ENCODE measurements at places on chromosomes 3 and 15.

DNA sequence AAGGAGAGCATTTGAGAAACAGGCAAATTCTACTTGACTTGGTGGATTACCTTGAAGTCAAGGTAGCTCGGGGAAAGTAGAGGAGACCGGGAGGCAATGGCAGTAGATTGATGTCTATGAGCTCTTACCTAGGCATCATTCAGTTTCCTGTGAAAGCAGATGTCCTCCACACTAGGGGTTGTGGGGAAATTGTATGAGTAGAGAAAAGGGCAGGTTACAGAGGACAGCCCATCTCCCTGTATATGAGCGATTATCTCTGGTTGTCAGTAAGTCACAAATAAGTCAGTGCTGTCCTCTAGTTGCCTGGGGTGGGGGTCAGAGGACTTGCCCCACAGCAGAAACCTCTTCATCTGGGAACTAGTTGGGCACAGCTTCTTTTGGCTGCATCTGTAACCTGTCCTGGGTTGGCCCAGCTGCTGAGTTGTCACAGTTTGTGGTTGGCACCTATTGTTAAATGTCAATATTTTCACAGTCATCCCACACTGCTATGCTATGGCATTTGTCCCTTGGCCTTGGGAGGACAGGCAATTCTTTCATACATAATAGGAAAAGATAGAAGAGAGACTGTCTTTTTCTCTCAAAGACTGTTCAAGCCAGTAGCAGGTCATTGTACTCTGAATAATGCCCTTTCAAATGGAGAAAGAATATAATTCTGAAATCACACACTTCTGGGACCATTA, 53.6 kb upstream of the LRRFIP2 start:
- no peak for DNase-seq

GRCh38 chr15:60918234-60918959, 310.7 kb downstream of the RORA start:
- DNase-seq: no peak

GRCh38 chr3:172673210-172673679, 37.6 kb downstream of the NCEH1 start:
- no peak for DNase-seq

DNA sequence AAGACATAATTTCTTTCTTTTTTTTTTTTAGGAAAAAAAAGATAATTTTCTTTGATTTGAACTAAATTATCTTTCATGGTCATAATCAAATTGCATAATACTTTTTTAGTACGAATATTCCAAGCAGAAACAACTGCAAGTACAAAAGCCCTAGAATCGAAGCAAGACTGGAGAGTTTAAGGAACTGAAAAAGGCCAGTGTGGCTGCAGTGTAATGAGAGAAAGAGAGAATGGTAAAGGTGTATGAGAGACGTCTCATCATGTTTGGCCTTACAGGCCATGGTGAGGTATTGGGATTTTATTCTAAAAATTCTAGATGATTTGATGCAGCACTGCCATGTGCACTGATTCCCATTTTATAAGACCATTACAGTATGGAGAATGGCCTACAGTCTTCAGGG, 180.9 kb downstream of the SUCNR1 start:
- no peak for DNase-seq

DNA sequence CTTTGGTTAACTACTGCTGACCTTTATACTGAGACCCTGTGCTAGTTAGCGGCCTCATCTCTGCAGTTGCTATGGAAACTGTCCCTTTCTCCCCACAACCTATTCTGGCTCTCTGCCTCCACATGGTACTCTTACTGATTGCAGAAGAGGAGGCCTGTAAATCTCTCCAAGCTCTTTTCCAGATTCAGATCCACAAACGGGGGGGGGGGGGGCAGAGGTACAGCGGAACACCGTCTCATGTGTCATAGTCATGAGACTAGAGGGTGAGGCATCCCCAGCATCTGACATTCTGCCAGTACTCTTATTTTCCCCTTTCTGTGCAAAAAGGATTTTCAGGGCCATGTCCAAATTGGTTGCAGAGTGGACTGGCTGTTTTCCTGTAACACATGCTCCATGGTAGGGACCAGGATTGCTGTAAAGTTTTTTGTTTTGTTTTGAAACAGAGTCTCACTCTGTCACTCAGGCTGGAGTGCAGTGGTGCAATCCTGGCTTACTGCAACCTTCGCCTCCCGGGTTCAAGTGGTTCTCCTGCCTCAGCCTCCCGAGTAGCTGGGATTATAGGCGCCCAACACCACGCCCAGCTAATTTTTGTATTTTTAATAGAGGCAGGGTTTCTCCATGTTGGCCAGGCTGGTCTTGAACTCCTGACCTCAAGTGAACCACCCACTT, 8.3 kb upstream of the MAP1A start:
- DNase-seq: no peak

GRCh38 chr3:13414040-13414729, 5.9 kb downstream of the NUP210 start:
- DNase-seq: peak; percentile 56

- no peak for DNase-seq
Measured at GRCh38 chr15:31461375-31461774, 134.7 kb downstream of the KLF13 start.

- DNase-seq: no peak
Measured at GRCh38 chr15:79004336-79004735, 59.5 kb upstream of the CTSH start.

GRCh38 chr3:33786565-33787327, 11.7 kb upstream of the PDCD6IP start:
- no peak for DNase-seq

GRCh38 chr3:10762611-10763247, 53.3 kb upstream of the SLC6A11 start:
- no peak for DNase-seq

- DNase-seq: no peak
Measured at GRCh38 chr3:189406148-189406547, 225.0 kb upstream of the TP63 start.

DNA sequence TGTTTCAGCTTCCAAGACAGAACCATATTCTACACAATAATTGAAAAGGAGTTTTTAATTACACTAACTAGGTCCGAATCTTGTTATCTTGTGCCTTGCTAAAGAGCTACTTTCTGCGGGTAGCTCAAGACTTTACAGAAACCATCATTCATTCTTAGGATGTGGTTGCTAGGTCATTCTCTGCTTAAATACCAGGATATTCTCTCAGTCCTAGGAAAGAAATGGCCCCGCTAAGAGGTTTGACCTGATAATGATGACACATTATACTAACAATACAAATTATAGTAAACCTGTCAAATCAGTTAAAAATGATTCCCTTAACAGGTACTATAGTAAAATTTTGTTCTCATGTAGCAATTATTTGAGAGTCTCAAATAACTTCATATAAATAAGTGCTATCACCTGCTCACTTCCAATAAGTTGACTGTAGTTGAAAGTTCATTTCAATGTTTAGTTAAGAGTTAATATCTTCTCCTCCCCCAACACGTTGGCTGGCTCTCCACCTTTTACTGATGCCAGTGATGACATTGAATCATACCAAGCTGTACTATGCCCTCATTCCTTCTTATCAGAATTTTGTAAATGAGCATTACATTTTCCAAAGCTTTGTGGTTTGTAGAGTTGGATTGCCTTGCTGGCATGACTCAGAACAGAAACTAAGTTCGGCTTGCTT, 3.6 kb upstream of the C3orf85 start:
- DNase-seq: no peak

DNA sequence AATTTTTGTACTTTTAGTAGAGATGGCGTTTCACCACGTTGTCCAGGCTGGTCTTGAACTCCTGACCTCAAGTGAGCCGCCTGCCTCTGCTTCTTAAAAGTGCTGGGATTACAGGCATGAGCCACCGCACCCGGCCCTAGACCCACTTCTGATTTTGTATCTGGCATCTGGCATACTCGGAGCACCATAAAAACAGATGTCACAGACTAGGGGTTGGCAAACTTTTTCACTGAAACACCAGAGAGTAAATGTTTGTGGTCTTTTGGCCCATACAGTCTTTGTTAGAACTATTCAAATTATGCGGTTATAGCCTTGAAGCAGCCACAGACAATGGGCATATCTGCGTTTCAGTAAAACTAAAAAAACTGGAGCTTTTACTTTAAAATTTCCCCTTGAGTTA, 110.7 kb downstream of the TJP1 start:
- no peak for DNase-seq

DNA sequence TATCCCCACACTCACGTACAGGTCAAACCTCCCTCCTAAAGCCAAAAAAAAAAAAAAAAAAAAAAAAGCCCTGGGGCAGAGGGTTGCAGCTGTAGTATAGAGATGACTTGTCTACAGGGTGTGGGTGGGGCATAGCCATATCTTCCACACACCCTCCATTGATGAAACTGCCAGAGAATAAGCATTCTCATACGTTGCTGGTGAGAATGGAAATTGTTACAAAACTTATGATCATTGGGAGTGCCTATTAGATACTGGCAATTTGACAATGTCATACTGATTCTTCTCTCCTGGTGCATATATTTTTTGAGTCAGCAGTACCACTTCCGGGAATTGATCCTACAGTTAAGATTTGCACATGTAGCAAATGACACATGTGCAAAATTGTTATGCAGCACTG, 11.0 kb upstream of the CTNNB1 start:
- DNase-seq: no peak

DNA sequence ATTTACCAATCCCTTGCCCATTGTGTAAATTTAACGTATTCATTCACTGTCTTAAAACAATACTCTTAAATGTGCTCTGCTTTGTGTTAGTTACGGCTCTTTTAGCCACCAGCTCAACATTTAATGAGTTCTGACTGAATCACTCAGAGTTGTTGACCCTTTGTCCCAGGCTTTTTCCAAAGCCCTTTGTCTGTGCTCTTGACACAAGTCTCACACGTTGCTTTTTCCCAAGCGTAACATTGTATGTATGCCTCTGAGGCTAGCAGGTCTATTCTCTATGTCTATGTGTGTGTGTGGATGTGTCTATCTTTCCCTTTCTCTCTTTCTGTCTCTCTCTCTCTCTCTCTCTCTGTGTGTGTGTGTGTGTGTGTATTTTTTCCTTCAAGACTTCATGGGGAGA, 435.4 kb upstream of the GOLIM4 start:
- no peak for DNase-seq

- no peak for DNase-seq
Measured at GRCh38 chr3:101414121-101414520, 93.7 kb upstream of the IMPG2 start.

DNA sequence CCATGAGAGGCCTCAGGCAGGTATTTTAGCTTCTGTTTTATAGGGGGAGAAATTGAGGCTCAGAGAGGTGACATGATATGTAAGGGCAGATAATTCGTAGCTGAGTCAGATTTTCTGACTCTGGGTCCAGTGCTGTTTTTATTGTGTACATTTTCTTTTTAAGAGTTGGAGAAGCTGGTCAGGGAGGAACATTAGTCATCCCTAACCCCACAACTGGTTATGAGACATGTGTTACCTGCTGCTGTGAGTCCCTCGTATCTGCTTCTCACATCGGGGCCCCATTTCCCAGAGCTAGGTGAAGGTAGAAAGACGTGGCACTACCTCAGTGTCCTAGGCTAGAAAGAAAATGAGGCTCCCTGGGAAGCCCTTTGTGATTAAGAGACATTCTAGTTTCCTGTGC, 28.6 kb downstream of the GALNT15 start:
- DNase-seq: no peak

- no peak for DNase-seq
Measured at GRCh38 chr3:154729741-154730140, 299.8 kb upstream of the GPR149 start.

DNA sequence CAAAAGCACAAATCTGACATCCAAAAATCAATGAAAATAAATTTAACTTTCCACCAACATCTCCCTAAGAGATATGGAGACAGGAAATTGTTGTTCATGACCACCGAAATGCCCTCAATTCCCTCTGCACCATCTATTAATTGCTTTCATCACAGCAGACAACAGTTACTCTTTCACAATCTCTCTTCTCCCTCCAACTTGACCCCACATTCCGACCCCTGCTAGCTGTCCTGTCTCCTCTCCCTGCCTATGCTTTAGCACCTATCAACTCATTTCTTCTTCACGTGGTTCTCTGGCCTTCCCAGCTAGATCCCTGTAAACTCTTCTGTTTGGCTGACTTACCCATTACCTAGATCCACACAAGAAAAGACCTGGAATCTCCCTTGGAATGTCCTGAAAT, 173.9 kb upstream of the ADAMTS9 start:
- no peak for DNase-seq

DNA sequence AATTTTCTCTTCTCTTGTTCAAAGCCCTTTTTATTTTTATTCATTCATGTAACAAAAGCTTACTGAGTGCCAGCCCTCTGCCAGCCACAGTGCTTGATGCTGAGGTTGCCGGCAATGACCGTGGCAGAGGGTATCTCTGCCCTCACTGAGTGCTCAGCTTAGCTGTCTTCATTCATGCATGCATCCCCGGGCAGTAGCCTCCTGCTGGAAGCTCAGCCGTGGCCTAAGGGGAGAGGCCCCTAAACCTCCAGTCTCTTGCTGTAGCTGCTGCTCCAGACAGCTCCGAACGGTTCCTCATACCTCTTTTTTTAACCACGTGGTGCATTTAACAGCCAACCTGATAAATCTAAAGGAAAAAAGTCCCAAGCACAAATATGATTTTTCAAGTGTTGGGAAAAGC, 34.6 kb upstream of the CCDC66 start:
- no peak for DNase-seq

- DNase-seq: no peak
Measured at GRCh38 chr3:171274222-171274621, 186.0 kb downstream of the TNIK start.

DNA sequence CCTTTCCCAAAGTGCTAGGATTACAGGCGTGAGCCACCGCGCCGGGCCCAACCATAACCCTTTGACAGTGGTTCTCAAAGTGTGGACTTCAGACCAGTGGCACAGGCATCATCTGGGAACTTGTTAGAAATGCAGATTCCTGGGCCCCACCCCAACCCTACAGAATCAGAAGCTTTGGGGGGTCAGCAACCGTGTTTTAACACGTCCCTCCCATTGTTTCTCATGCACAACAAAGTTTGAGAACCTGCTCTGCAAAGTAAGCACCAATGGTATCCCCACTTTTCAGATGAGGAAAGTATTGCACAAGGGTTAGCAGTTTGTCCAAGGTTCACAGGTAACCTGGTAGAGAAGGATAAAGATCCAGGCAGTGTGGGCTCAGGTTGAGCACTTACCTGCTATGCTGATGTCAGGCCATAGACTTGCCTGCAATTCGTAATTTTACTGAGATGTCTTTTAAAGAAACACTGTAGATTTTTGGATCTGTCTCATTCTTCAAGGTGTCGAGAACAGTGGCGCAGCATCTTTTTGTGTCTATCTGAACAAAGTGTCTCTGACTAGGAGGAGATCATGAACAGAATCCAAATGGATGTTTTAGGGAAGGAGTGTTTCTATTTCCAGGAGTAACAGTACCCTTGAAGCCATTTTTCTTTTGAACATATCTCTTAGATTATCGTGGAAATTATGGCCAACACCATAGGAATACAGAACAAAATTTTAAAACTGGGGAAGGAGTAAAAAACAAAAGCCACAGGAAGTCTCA, 2.5 kb downstream of the GXYLT2 start:
- DNase-seq: no peak
